ENCODE measurements at places on chromosomes 7 and 10.
A peak's percentile ranks its signal among the peaks of the same experiment; 100 is the strongest.

DNA sequence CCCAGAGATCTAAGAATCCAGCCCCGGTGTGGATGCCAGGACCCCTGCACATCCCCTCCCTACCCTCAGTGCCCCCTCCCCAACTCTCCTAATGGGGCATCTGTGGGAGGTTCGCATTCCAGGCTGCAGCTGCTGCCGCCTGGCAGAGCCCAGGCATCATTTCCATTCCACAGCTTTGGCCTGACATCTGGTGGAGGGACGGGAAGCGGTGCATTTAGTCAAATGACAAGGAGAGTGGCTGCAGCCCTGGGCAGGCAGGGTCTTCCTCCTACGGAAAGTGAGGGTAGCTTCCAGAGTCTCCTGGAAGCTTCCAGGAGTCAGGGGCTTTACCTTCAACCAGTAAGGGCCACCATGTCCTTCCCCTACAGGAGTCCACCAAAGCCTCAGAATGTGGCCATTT lies 30.8 kb downstream of the PRLHR start:
- no peaks in the 10 kb centered on the region for H3K4me1 ChIP-seq
- peak; percentile 79 for DNase-seq
- H3K27me3 ChIP-seq: no peaks in the 10 kb centered on the region
- no peak overlapping the region for H3K27ac ChIP-seq
- peaks cover 10% of the 10 kb centered on the region for H3K36me3 ChIP-seq

DNA sequence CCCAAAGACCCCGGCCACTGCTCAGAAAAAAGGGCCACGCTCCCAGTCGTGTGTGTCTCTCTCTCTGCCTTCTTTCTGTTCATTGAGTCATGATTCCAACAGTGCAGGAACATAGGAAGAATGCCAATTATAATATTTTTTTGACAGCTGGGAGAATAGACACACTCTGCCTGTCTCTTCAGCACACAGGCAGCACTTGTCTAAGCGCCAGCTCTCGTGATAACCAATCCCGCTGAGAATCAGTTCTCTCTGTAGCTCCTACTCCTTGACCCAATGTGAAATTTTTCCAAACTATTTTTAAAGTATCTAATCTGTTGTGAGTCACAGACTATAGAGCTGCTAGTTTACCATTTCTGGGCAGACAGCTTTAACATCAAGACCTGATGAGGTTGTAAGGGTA lies 145.7 kb upstream of the RHEB start:
- no peaks in the 10 kb centered on the region for H3K4me1 ChIP-seq
- no peak overlapping the region for H3K4me3 ChIP-seq
- H3K27me3 ChIP-seq: no peaks in the 10 kb centered on the region
- peaks cover 4% of the 10 kb centered on the region for H3K36me3 ChIP-seq
- no peak overlapping the region for H3K27ac ChIP-seq
- no peak for DNase-seq

DNA sequence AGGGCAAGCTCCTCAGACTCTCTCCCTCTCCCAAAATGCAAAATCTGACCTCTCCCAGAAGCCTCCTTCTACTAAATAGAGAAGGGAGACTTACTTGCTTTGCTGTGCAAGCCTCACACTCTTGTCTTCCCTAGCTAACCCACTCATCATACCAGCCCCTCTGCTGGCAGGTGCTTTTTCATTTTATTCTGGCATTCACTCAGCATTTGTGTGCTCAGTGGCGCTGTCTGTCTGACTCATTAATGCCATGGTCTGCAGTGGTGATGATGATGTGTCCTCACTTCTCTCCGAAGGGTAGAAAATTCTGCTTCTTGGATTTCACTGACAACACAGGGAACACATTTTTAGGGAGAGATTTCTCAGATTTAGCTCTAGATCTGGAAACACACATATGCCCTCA lies 22.0 kb upstream of the BTRC start:
- no peaks in the 10 kb centered on the region for H3K27me3 ChIP-seq
- H3K4me1 ChIP-seq: no peaks in the 10 kb centered on the region
- H3K27ac ChIP-seq: no peak overlapping the region
- no peak overlapping the region for H3K4me3 ChIP-seq
- DNase-seq: no peak

- H3K27ac ChIP-seq: no peak overlapping the region
- H3K36me3 ChIP-seq: no peaks in the 10 kb centered on the region
- H3K4me3 ChIP-seq: no peak overlapping the region
These were observed 217.2 kb downstream of the PLXDC2 start for GRCh38 chr10:20033476-20033875.

DNA sequence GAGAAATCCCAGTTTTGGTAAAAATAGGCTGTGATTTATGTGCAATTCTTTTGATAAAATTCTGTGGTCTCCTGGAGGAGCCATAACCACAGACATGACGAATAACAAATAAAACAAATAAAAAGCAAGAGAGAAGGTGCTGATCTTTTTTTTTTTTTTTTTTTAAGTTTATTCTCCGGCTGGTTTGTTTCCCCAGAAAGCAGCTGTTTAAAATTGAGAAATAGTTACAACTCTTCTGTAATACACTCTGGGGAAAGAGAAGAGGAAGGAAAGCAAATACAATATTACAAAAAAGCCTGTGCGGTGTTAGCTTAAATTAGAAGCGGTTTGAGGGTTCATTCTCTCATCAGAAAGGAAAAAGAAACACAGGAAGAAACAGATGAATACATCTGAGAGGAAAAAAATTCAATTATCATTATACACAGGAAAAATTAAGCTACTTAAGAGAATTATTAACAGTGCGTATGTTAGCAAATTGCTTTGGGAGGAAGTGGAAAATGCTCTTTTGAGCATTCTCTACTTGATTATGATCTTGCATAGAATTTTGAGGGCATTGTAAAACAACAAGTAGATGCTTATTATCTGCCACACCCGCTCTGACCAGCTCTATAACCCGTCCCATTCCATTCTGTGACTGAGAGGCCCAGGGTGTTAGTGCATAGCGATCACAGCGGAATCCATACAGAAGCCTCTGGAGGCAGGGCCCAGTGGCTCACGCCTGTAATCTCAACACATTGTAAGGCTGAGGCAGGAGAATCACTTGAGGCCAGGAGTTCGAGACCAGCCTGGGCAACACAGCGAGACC lies 40.6 kb upstream of the WAC start:
- H3K27me3 ChIP-seq: no peaks in the 10 kb centered on the region
- no peak overlapping the region for H3K4me3 ChIP-seq
- no peak overlapping the region for H3K27ac ChIP-seq
- H3K36me3 ChIP-seq: peaks cover 2% of the 10 kb centered on the region
- DNase-seq: no peak

DNA sequence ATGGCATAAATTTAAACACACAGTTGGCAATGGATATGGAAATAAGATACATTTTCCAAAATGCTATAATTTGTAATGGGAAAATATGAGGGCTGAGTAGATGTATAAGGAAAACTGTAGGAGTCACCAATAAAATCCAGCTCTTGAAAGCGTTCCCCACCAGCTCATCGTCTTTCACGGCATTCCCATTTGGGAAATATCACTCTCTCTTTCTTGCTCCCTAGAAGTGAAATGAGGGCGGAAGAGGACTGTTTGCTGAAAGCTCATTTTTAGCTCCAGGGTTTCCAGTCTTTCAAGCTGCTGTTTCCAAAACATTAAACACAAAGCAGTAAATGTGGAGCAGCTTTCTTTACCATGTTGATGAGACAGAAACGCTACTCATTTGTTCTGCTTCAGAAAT lies 104.6 kb upstream of the SFMBT2 start:
- no peak for DNase-seq
- H3K4me1 ChIP-seq: no peaks in the 10 kb centered on the region
- no peak overlapping the region for H3K27ac ChIP-seq
- H3K36me3 ChIP-seq: peaks cover 3% of the 10 kb centered on the region

DNA sequence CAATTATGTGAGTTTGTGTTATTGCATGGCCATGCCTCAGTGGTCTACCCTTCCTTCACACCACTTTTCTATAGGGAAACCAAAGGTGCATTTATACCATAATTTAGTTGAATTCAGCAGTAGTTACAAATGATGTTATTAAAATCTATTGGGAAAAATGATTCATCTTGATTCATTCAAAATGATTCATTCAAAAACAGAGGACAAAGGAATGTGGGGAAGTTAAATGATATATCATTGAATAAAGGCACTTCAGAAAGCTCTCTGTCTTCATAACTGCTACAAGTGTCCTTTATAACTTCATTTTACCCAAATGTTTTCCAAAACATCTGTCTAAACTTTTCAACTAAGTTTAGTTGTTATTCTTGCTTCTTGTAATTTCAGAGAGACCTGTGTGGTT lies 722.9 kb downstream of the GRM8 start:
- no peaks in the 10 kb centered on the region for H3K27me3 ChIP-seq
- H3K36me3 ChIP-seq: no peaks in the 10 kb centered on the region
- no peak overlapping the region for H3K27ac ChIP-seq
- no peaks in the 10 kb centered on the region for H3K4me1 ChIP-seq
- H3K4me3 ChIP-seq: no peak overlapping the region
- DNase-seq: no peak

DNA sequence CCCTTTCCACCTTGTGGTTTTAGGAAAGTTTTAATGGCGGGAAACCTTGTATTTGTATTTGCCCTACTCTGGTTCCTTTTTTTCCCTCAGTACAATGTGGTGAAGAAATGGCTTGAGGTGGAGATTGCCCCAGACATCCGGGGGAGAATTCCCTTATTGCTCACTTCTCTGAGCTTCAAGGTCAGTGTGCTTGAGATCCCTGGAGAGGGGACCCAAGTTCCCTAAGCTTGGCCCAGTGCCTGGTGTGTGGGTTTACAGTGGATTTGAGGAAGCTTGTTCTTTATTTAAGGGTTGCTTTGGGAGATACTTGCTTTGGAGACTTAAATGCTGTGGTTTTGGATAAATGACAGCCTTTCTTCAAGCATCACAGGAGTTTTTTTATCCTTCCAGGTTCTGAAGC lies 18.3 kb downstream of the CALHM2 start:
- no peak overlapping the region for H3K27ac ChIP-seq
- H3K4me1 ChIP-seq: no peaks in the 10 kb centered on the region
- H3K36me3 ChIP-seq: peaks cover 42% of the 10 kb centered on the region
- H3K4me3 ChIP-seq: no peak overlapping the region
- no peak for DNase-seq
